GM20000 (cell line): ENCODE measurements at places on chromosomes 6 and 20.

DNA sequence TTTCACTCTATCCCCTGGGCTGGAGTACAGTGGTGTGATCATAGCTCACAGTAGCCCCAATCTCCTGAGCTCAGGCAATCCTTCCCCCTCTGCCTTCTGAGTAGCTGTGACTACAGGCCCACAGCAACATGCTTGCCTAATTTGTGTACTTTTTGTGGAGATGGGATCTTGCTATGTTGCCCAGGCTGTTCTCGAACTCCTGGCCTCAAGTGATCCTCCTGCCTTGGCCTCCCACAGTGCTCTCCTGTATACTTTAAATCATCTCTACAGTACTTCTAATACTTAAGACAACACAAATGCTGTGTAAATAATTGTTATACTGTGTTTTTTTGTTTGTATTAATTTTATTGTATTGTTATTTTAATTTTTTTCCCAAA is 39.7 kb upstream of the FAM50B start:
- no peak for DNase-seq

DNA sequence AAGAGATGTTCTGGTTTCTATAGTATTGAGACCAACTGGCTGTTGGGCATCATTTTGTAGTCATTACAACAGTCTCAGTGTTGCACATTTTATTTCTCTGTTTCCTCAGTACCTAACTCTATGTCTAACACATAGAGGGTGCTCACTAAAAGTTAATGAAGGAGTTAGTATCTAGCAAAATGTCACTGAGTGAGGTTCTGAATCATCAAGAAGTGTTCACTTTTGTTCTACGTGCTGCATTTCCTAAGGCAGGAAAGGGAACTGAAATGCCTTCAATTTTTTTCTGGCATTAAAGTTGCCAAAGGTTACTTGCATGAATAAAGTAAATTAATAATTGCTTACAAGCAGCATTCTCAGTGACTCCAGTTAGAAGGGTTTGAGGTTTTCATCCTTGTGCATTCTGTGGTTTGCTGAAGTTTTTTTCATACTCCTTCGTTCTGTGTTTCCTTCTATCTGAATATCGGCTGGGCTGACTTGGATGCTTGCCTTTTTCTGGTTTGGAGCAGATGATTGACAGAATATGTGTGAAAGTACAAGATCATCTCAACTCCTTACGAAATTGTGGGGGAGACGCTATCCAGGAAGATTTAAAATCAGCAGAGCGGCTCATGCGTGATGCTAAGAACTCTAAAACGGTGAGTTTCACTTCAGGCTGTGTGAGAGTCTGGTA is 114.5 kb upstream of the SCGN start:
- DNase-seq = no peak

DNA sequence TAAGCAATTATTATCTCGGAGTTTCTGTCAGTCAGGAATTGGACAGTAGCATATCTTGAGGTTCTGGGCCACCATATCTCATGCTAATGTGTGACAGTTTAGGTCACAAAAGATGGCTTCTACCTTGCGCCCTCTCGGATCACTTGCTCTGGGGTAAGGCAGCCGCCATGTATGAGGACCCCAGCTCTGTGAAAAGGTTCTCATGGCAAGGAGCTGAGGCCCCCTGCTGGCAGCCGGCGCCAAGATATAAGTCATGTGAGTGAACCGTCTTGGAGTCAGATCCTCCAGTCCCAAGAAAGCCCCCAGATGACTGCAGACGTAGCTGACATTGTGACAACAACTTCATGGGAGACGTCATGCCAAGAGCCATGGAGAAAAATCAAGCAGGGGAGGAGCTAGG is 670.8 kb downstream of the KIF16B start:
- no peak for DNase-seq

DNA sequence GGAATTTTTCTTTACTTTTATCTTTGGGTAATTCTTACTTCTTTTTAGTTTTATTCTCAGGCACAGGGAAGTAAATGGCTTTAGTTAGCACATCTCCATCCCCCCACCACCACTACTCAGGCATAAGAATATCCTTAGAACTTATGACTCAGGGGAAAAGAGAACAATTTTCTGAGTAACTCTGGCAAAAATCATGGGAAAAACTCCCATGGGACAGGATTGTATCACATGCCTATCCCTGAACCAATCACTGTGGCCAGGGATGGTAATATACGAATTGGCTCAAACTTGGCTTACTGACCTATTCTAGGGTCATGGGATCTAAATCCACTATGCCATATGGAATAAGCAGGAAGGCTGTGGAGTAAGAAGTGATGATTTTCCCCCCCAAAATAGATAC is 339.1 kb downstream of the BTBD3 start:
- no peak for DNase-seq

- no peak for DNase-seq
Measured at GRCh38 chr6:153044295-153044694, 41.8 kb upstream of the MTRF1L start.

DNA sequence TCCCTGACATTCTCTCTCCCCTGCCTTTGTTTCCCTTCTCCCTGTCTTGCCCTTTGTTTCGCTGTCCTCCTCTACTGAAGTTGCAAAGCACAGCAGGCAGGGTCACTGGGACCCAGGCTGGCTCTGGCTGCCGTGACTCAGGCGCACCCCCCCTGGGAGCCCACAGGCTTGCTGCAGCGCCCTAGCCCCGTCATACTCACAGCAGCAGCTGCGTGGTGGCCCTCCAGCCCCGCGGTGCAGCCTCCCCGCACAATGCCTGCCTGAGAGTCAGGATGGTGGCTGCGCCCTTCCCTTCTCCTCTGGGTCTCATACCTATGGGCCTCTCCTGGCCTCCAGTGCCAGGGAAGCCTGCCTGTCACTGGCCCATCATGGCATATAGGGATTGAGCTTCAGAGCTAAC is 41.7 kb downstream of the TXNDC5 start:
- no peak for DNase-seq

GRCh38 chr20:10357974-10358373 is 76.0 kb downstream of the MKKS start:
- DNase-seq = no peak

- no peak for DNase-seq
Measured at GRCh38 chr6:166675736-166676135, 48.7 kb upstream of the RPS6KA2 start.

DNA sequence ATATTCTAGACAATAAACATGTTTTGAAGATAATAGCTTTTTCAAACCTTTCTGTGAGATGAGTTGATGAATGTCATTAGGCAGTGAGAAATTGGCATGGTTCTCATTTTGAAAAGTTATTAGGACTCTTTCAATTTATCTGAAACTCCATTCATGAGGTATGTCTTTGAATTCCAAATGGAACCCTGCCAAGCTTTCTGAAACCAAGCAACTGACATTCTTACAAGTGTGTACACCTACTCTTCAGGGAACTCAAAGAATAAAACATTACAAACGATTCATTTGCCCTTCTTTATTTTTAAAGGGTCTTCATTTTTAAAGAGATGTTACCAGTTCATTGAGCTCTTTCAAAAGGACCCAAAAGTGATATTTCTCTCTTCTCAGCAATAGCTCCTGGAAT is 2.1 kb upstream of the TRDN start:
- DNase-seq = no peak

DNA sequence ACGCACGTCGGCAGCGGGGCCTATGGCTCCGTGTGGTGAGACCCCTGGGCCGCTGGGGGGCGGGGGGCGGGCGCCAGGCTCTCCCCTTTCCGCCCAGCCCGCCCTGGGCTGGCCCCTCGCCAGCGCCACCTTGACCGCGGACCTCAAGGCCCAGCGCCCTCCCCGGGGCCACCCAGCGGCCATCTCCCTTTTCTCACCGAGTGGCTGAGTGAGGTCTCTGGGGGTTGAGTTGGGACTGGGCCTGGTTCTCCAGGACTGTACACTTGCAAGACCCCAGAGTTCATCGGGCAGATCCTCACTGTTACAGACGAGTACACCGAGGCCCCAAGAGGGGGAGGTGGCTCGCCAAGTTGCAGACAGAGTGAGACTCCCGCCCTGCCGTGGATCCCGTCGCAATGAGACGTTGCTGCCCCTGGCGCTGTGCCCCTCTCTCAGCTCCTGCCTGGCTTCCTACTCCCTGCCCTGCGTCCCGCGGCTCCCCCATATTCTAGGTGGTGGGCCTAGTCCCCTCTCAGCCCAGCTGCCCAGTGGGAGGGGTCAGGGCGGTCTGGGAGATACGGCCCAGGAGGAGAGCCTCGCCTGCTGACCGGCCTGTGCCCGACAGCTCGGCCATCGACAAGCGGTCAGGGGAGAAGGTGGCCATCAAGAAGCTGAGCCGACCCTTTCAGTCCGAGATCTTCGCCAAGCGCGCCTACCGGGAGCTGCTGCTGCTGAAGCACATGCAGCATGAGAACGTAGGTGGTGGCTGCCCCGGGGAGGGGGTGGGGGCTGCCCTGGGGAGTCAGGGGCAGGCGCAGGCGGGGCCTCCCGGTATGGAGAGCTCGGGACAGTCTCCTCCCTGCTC is 576 bp downstream of the MAPK13 start:
- peak; percentile 76 for DNase-seq

DNA sequence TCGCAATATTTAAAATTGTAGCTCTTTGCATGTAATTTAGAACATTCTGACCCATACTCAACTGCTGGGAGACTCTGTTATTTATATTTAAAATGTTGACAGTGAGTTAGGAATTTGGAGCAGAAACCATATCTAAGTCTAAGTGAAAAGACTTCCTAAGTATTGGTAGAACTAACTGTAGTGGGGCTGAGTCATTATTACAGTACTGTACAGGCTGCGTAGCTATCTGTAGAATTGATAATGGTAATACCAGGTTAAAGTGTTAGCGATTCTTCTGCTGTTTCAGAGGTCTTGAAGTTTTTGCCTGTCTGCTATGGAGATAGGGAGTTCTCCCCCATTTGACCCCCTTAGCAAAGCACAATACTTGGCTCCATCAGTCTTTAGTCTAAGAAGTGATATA is 3.6 kb downstream of the TOP1 start:
- no peak for DNase-seq

GRCh38 chr20:50601511-50602431 is 89.6 kb downstream of the RIPOR3 start:
- DNase-seq = no peak

- no peak for DNase-seq
Measured at GRCh38 chr20:37326666-37327065, 19.3 kb upstream of the SRC start.

- DNase-seq = no peak
Measured at GRCh38 chr20:63067721-63068560, 61.2 kb upstream of the BHLHE23 start.

GRCh38 chr20:44083220-44083933 is 103.6 kb downstream of the JPH2 start:
- no peak for DNase-seq

DNA sequence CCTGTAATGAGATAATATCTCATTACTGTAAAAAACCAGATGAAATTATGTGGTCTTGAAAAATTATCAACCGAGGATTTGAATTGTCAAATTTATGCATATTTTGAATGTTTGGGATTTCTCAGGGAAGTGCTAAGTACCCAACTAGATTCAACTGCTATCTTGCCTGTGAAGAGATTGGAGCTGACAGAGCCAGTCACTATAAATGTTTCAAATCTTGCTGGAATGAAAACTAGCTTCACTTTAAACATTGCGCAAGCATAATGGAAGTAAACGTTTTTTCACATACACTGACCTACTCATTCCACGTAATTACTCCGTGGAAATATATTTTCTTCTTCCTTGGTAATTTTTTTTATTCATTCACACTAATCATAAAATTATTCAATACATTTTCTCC is 46.7 kb downstream of the TMEM170B start:
- DNase-seq = no peak

DNA sequence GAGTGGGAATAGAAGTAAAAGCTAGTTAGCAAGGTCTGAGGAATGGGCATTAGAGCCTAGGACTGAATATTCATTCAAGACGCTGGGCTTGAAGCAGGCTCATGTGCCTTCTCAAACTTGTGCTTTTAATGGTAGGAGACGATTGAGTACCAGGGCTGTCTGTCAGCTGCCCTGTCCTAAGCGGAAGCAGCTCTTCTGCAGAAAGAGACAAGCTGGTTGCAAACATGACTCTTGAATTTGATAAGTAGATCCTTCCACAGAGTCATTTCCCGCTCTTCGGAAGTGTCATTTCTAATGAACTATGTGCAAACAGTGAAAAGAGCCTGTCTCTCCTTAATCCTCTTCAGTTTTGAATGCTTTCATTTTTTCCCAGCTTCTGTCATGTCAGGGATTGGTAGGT is 176.4 kb downstream of the TFAP2B start:
- no peak for DNase-seq

DNA sequence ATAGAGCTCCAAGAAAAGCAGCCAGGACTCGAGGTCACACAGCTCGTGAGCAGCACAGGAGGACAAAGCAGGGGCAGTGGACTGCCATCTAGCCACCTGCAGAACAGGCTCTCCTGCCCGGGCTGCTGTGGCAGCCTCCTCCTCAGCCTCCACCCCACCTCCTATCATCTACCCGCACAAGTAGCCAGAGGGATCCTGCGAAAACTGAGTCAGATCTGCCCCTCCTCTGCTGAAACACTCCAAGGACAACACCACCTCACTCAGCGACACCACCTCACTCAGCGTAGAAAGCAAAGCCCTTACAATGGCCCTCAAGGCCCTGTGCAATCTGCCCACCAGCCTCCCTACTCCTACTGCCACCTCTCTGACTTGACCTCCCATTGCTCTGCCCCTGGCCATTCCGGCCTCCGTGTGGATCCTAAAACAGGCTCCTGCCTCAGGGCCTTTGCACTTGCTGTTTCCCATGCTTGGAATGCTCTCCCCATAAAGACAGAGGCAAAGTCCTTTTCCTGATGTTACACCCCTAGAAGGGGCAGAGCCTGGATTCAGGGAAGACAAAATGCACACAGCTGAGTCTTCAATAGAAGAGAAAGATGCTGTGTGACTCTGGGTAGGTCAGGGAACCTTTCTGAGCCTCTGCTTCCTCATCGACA is 19.3 kb downstream of the PREX1 start:
- DNase-seq = no peak

DNA sequence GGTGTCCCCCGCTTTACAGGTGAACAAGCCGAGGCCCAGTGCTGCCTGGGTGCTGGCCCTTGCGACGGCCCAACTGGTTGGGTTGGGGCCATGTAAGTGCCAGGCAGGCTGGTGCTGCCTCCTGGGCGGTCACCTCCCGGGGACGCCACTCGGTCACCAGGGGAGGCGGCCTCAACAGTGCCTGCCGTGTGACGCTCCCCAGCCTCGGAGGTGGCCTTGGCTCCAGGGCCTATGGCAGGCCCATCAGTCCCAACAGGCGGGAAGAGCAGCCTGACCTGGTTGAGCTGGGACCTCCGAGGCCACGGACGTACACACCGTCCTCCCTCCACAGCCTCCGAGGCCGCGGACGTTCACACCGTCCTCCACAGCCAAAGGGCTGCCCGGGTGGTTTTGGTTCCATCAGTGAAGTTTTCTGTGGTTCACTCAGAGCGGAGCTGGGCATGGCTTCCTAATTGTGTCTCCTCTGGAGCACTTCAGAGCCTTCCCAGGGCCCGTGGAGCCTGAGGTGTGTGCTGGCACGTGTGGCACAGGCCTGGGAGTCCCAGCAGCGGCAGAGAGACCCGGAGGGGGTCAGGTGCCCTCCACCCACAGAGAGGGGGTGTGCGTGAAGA is 19.3 kb upstream of the SLCO4A1 start:
- no peak for DNase-seq

- DNase-seq = no peak
Measured at GRCh38 chr6:149474108-149474935, 10.5 kb downstream of the ZC3H12D start.
